HS-5 (cell line): ENCODE measurements at places on chromosomes 7 and 10.

DNA sequence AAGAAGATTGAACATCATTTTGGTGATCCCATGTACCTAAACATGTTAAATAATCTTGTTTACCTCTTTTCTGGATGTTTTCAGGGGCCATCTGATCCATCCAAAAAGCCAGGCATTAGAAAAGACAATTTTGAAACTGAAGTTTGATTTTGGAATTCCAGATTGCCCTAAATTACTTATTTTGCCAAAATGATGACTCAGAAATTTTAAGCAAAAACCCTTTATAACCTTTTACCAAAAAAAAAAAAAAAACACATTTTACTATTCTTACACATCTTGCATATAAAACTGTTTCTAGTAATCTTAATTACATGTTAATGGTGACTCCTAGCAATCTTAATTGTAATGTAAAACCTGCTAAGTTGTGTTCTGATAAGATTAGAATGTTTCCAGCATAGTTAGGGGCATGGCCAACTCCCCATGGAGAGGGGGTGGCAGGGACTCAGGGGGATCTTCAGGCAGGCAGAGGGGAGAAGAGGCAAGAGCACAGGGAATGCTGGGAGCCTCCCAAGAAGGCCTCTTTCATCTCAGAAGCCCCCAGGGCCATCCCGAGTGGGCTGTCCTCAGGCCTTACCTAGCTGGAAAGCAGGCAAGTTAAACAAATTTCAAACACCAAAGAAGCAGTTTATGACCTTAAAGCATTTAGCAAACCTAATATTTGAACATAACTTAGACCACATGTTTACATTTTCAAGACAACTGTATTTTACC lies 25.8 kb upstream of the AKR1C3 start:
- DNase-seq: no peak

GRCh38 chr7:25240340-25240739 lies 12.1 kb upstream of the NPVF start:
- DNase-seq: no peak

DNA sequence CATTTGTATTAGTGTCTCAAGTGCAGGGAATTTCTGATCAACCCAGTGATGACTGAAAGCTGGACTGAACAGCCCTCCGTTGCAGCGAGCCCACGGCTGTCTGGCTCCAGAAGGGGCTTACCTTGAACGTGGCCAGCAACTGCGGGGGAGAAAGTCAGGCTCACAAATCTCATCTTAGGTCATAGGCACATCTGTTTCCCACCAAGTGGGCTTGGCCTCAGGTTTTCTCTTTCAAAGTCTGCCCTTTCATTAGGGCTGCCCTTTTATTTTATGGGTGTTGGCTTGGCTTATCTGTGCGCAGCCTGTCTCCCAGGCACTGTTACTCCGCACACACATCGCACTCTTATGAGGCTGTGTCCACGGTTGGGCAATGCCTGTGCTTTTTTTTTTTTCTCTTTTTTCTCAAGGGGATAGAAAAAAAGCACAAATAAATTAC lies 178.0 kb downstream of the JCAD start:
- DNase-seq: no peak

GRCh38 chr7:22332461-22332870 lies 24.5 kb downstream of the RAPGEF5 start:
- no peak for DNase-seq
